ENCODE measurements at places on chromosomes 4 and X. TPM values are rescaled to one million over a fixed set of nuclear protein-coding genes. Genes with fewer than 3 reads are reported as not detected.
A peak's percentile ranks its signal among the peaks of the same experiment; 100 is the strongest.

- no peak for DNase-seq
These were observed 7.2 kb upstream of the FAM9C start for GRCh38 chrX:13051529-13052172.

GRCh38 chrX:119783026-119783425 lies 8.4 kb downstream of the RPL39 start:
- peak; percentile 74 for DNase-seq

- no peak for DNase-seq
These were observed 10.8 kb upstream of the PHKA2 start for GRCh38 chrX:18994713-18995112.

Gene ADAMTS3
- total RNA-seq, result 0.79 TPM

Gene GDPD2
- total RNA-seq, result 85.0 TPM

DNA sequence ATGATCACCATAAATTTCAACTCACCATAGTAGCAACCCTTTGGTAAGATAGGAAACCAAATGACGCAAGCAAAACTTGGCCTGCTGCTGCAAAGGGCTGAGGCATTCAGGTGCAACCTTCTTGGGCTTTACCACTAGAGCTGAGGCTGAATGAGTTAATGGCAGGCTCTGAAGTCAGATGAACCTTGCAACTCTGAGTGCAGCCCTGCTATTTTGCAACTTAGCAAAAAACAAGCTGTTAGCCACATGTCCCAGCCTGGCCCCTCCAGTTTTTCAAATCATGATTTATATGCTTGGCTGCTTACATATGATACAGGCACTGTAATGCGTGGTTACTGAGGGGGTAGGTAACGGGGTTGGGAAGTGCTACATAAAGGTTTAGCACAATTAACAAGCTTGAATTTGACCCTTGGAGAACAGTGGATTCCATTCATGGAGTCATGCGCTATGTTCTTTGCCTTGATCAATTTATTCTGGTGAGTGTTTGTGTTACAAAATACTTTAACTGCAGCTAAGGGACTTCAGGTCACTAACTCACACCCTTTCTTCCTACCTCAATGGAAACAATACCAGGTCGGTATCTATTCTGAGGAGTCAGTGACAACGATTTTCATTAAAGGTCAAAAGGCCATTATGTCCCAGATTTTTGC lies 80.5 kb upstream of the PPARGC1A start:
- no peak for DNase-seq

- peak; percentile 68 for DNase-seq
These were observed 15.3 kb downstream of the ABCD1 start for GRCh38 chrX:153739754-153740486.

- DNase-seq, result no peak
These were observed 146.4 kb downstream of the GPC3 start for GRCh38 chrX:133838761-133839676.

Gene ARHGAP36
- total RNA-seq, result not detected

Gene SERTM2
- total RNA-seq, result 2.1 TPM

Gene BEND4
- 6.9 TPM for total RNA-seq

Gene GAGE2A
- total RNA-seq, result not detected

GRCh38 chrX:41313419-41313818 lies 20.5 kb upstream of the DDX3X start:
- DNase-seq, result peak; percentile 37

DNA sequence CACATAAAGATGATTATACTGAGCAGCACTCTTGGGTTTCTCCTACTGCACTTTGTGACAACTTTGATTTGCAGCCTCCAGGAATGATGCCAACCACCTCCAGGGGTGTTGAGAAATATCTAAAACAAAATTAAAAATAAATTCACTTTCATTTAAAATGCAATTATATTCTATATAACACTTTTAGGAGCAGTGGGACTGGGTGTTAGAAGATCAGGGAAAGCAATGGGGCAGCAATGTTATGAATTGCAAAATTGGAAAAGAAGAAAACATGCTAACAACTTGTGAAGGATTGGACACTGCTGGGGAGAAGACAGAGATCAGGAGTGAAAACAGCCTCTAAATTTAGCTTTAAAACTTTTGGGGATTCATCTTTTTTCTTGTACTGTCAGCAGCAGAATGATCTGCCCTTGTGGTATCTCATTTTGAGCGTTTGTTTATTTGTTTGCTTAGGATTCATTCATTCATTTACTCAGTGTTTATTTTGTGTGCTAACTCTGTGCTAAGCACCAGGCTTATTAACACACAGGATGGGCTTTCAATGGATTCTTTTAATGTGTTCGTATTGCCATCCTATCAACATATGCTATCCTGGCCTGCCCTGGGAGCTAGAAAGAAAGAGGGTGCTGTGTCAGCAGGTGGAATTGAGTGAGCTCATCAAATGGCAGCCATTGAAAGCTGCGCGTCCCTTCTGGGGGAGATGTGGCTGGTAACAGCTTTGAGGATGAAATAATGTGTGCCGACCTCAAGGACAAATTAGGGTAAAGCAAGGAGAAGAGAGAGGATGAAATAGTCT lies 96.5 kb downstream of the FRMPD4 start:
- no peak for DNase-seq

DNA sequence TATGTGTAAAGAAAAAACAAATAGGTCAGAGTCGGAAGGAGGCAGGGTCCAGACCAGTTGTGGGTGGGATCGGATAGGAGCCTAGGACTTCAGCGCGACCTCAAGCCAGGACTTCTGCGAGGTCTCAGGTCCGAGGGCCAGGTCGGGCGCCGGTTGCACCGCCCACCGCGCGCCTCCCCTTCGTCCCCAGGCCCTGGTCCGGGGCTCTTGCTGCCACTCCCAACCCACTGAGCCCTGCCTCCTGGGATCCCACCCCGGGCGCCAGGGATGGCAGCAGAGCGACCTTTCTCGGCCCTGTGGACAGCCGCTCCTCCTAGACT lies 12.3 kb downstream of the PITX2 start:
- DNase-seq, result no peak

GRCh38 chr4:156778606-156779005 lies 193.0 kb downstream of the PDGFC start:
- no peak for DNase-seq

DNA sequence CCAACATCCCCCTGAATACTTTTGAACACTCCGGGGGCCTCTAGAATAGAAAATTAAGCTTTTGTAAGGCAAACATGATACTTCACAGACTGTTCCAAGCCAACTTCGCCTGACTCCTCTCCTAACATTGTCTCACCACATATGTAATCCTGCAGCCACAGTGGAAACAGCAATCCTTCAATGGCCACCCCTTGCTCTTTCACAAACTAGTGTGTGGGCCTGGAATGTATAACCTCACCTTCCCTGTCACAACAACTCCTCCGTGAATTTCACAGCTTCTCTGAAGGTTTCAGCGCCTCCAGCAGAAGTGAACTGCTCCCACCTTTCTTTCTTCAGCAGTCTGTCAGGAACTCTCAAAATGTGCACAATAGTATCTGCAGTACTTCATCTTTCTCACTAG lies 185.1 kb downstream of the ADGRL3 start:
- DNase-seq, result no peak

GRCh38 chr4:124104628-124105027 lies 607.9 kb downstream of the ANKRD50 start:
- DNase-seq, result no peak

GRCh38 chr4:27358269-27358668 lies 497.6 kb downstream of the STIM2 start:
- DNase-seq, result no peak

Gene SLC9B1
- total RNA-seq, result 0.79 TPM

DNA sequence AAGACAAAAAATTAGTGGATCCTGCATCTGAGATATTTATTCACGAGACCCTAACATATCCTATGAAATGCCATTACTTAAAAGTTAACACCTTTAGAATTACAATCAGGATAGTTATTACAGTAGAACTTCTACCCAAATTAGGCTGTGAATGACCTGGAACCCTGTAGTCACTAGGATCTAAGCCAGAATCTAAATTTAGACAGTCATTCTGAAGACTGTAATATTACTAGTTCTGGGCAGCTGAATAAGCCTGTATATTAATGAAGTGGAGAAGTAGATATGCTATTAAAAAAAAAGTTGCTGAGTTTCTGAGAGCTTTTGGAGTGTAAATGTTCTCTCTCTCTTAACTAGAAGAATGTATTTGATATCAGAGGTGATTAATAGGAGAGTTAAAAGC lies 67.0 kb downstream of the FAM13A start:
- no peak for DNase-seq

DNA sequence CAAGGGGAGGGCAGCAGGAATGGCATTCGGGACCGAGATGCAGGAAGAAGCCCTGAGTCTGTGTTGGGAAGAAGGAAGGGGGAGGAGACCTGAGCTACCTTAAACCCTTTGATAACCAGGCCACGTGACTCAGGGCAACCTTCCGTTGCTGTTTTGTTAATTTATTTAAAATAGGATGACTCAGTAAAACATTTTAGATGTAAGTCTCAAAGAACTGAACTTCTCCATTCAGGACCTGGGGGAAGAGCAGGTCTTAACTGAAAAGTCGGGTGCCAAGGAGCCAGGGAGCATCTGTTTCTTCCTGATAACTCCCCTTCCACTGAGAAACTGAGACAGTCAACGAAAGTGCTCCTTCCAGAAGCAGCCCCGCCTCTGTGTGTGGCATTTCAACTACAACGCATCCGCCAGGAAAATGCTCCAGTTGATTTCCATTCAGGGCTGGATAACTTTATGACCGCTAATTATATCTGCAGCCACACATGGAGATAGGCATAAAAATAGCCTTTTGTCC lies 88.0 kb downstream of the IRF2 start:
- no peak for DNase-seq

DNA sequence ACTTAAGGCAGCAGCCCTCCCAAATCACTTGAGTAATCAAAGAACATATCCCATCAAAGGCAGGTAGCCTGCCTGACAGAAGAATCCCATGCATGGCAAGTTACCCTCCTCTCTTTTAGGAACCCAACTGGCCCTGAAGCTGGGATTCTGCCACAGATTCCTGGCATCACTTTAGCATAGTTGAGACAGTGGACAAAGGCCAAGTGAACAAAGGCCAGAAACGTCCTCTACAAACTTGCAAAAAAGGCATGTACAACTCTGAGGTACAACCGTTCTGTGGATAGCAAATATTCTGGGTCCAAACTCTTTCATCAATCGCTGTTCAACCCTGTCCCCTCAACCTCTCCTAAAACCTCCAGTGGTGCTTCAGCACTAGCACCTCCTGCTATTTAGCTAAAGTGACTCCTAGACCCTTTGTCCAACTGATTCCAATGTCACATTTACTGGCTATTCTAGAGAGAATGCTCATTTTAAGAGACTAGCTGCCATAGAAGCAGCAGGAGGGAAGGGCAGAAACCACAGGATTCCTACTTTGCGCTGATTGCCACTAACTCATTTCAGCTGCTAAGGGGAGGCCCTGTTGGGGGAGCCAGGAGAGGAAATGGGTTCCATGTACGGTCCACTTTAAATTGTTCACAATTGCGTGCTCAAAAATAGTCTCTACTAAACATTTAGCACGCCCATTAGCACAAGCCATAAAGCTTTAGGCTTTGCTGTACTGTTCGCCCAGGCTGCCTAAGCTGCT lies 105.9 kb downstream of the SHROOM4 start:
- no peak for DNase-seq

DNA sequence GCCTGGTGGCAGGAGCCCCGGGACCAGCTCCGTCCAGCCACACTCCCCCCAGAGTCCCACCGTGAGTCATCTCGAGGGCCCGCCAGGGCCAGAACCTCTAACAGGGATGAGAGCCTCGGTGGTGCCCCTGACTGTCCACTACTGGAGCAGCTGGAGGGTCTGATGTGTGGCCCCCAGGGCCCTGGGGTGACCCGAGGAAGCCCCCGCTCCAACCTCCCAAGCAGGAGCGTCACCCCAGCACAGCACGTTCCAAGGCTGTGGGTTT lies 135.9 kb upstream of the NKX1-1 start:
- DNase-seq, result no peak

Gene CLDN34
- not detected for total RNA-seq

All from spleen (tissue), 13 donors.